IMR-90 (cell line): ENCODE measurements at places on chromosomes 4 and X.
A peak's percentile ranks its signal among the peaks of the same experiment; 100 is the strongest.

DNA sequence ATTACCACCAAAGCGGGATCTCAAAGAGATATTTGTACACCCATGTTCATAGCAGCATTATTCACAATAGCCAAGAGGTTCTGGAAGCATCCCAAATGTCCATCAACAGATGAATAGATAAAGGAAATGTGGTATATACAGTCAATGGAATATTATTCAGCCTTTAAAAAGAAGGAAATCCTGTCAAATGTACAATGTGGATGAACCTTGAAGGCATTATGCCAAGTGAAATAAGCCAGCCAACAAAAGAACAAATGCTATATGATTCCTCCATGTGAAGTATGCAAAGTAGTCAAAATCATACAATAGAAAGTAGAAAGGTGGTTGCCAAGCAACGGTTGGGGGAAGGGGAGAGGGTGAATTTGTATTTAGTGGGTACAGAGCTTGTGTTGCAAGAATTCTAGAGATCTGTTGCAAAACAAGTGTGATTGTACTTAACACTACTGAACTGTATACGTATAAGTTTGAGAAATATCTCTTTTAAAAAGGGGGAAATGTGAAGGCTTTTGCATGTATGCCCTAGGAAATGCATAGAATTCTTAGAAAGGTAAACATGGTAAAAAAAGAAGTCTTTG lies 5.0 kb upstream of the ZRSR2 start:
- no peak for DNase-seq

DNA sequence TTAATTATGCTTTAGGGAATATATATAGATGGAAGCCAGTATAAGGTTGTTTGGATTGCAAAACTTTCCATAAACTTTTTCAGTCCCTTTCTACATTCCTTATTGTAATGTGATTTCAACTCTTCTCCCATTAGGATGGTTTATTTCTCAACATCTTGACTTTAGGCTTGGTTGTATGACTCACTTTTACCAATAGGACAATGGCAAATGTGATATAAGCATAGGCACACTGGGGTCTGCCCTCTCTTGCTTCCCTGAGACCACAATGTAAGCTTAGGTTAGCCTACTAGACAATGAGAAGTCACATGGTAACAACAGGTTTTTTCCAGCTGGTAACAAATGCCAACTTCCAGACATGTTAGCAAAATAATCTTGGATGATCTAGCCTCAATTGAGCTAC lies 163.3 kb upstream of the RBPJ start:
- peak; percentile 54 for DNase-seq

DNA sequence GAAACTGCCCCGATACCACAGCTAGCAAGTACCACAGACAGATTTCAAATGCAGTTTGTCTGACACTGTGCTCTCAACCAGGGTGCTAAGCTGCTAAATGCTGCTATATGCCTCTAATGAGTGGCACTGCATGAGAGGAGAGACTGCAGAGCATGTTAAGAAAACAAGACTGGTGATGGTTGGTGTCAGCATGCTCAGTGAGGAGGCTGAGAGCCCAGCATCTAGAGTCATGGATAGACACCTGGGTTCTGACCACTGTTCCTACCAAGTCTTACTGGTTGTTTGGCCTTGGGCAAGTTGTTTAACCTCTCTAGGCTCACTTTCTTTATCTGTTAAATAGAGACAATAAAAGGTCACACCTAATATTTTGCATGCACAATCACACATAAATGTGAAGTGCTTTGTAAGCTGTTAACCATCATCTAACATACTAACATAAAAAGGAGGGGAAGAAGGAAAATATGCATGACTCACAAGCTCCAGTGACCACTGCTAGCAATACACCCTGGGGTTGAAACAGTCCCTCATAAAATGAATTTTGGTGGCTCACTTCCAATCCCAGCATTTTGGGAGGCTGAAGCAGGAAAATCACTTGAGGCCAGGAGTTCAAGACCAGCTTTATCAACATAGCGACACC lies 20.7 kb downstream of the HHIP start:
- peak; percentile 65 for DNase-seq

- no peak for DNase-seq
Measured at GRCh38 chrX:142312591-142312990, 107.5 kb upstream of the MAGEC2 start.

DNA sequence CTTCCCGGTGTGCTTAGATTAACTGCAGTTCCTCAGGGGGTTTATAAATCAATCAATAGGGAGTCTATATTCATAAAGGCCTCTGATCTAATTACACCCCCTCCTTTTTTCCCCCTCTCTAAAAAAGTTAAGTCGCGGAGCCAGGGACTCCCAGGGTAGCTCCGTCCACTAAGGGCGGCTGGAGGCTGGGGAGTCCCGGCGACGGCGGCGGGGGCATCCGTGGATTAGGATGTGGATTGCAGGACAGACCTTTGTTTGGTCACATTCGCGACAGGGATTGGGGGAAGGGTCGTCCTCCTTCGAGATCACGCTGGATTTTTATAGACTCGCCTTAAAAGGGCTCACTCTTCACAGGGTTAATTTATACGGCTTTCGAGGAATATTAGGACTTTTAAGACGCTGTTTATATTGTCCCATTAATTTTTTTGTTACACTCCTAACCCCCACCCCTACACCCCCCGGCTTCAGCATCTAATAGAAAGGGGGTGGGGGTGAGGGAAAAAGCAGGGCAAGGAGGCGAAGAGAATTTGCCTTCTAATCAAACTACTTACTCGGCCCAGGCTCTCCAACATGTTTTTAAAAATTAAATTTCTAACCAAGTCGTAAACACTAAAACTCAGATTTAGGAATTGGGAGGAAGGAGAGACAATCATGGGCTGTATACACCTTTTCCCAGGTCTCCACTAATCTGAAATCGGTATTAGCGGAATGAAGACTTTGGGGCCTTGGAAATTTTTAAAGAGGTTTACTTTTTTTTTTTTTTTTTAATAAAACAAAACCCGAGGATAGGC lies 8.5 kb downstream of the PITX2 start:
- no peak for DNase-seq

DNA sequence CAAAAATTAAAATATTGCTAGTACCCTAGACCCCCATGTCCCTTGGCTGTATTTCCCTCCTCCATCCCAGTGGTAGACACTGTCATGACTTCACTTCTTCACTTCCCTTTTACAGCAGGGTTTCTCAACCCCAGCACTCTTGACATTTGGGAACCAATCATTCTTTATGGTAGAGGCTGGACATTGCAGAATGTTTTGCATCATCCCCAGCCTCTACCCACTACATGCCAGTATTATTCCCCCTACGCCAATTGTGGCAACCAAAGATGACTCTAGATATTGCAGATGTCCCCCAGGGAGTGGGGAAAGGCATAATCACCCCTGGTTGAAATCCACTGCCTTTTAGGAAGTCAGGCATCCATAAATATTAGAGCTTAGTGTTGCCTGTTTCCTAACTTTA lies 138.6 kb downstream of the AMELX start:
- DNase-seq, result no peak

DNA sequence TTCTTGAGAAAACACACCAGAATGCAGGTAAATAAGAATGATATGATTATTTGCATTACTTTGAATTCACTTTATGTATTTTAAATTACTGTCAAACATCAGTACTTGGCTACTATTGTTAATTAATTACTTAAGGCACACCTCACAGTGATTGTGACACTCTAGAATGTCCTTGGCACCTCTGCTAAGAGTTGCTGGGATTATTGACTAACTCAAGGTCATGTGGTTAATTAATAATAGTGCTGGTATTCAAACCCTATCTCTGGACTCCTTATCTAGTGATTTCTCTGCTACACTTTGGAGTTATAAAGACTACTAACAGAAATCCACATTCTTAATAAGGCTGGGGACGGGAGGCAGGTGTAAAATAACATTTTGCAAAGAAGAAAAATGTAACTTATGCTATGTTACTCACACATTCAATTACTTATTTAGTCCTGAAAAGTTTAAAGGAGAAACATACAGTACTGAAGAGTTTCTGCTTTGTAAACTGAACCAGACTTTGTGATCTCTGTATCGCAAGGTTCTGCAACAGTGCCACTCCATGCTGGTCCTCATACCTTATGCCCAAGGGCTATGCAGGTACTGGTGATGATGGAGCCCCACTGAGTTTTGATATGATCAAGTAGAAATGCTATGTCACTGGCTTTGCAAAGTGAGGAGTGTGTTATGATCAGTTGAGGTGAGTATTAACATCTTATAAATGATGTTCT lies 242.7 kb downstream of the MID1IP1 start:
- DNase-seq, result no peak

GRCh38 chrX:37830371-37830770 lies 17.0 kb downstream of the DYNLT3 start:
- peak; percentile 38 for DNase-seq

DNA sequence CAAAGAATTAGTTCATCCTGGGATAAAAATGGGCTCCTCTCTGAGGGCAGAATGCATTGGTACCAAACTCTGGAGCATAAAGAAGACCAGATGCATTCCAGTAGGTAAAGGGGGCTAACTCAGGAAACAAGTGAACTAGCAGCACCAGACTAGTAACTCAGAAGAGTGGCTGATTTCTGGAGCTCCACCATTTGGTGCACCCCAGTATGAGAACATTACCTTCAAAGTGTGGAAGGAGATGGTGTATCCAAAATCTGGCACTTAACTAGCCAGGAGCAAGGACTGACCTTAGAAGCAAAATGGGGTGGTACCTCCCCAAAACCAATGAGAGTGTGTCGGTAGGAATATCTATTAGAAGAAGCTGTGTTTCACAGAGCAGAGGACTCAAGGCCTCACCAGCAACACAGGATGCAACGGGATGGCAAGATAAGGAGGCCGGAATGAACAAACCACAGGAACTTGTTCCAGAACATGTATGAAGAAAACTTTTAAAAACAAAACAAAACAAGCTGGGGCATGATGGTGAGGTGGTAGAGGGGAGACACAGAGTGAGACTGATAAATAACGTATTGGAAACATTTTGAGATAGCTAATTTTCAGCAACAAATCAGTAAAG lies 142.3 kb downstream of the INPP4B start:
- DNase-seq, result no peak

DNA sequence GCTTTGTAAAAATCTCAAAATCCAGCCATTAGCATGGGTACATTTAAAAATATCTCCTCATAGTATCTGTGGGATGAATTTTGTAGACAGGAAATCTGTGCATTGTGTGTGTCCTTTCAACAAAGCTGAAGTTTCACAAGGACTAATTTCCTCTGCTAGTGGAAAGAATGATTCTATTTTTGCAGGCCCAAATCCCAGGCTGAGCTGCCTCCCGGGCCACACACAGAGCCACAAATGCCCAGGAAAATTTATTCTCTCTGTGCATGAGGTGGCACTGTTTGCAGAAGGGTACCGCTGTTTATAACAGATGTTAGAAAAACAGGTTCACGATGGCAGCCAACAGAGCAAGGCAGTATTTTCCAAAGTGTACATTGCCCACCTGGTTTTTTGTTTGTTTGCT lies 11.0 kb upstream of the VCX3B start:
- no peak for DNase-seq

- peak; percentile 48 for DNase-seq
Measured at GRCh38 chr4:139795527-139796314, 130.1 kb downstream of the MGST2 start.

- no peak for DNase-seq
Measured at GRCh38 chrX:14073071-14073470, 43.4 kb upstream of the GEMIN8 start.

- peak; percentile 33 for DNase-seq
Measured at GRCh38 chr4:72568959-72569718, at the start of gene ADAMTS3. Gene ADAMTS3 (minus strand): TSS chr4:72569221. CDS start chr4:72568762, 459 bp downstream.

- no peak for DNase-seq
Measured at GRCh38 chrX:135264206-135264605, 12.3 kb downstream of the ETDA start.

DNA sequence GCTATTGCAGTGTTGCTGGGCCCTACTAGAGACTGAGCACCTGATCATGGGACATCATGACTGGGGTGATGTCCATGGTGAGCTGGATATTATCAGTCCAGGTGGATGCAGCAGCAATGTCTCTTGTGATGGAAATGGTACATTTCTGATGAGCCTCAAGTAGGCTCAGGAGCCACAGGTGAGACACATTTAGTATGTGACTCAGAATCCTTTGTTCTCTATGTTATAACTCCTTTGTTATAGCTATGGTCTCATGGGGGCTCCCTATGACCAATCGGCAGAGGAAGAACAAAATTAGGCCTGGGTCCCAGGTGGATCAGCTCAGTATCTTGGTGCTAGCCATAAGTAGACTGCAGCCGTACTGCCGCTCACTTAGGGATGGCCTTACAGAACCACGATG lies 107.9 kb upstream of the FAT1 start:
- no peak for DNase-seq

DNA sequence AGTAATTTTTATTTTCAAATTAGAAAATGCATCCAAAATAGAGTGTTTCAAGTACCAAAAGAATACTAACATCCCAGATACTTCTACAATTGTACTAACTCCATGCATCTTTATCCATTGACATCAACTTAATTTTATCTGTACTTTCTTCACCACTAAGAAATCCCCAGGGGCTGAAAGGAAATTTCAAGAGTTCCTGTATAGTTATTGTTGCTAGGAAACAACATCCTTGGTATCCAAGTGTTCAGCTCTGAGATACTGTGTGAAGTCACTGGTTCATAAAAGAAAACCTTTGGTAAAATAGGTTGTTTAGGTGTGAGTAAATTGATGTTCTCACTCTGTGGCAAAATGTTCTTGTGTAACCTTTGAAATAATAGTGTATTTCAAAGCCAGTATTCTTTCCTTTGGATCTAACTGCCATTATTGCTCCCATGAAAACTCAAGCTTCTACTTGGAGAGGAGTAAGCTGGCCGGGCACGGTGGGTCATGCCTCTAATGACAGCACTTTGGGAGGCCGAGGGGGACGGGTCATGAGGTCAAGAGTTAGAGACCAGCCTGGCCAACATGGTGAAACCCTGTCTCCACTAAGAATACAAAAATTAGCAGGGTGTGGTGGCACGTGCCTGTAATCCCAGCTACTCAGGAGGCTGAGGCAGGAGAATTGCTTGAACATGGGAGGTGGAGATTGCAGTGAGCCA lies 72.9 kb downstream of the COMMD8 start:
- DNase-seq, result no peak

DNA sequence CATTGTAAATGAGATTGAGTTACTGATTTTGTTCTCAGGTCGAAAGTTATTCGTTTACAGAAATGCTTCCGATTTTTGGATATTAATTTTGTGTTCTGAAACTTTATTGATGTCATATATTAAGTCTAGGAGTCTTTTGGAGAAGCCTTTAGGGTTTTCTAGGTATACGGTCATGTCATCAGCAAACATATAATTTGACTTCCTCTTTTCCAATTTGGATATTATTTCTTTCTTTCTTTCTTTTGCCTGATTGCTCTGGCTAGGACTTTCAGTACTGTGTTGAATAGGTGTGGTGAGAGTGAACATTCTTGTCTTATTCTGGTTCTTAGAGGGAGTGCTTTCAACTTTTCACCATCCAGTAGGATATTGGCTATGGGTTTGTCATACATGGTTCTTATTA lies 35.4 kb upstream of the PDLIM5 start:
- no peak for DNase-seq

- DNase-seq, result no peak
Measured at GRCh38 chr4:48949086-48949485, 37.0 kb upstream of the CWH43 start.

GRCh38 chr4:185992585-185992984 lies 76.4 kb upstream of the TLR3 start:
- no peak for DNase-seq

- DNase-seq, result no peak
Measured at GRCh38 chrX:118352566-118352965, 6.7 kb downstream of the WDR44 start.
